ENCODE measurements at places on chromosomes 16 and 17.

DNA sequence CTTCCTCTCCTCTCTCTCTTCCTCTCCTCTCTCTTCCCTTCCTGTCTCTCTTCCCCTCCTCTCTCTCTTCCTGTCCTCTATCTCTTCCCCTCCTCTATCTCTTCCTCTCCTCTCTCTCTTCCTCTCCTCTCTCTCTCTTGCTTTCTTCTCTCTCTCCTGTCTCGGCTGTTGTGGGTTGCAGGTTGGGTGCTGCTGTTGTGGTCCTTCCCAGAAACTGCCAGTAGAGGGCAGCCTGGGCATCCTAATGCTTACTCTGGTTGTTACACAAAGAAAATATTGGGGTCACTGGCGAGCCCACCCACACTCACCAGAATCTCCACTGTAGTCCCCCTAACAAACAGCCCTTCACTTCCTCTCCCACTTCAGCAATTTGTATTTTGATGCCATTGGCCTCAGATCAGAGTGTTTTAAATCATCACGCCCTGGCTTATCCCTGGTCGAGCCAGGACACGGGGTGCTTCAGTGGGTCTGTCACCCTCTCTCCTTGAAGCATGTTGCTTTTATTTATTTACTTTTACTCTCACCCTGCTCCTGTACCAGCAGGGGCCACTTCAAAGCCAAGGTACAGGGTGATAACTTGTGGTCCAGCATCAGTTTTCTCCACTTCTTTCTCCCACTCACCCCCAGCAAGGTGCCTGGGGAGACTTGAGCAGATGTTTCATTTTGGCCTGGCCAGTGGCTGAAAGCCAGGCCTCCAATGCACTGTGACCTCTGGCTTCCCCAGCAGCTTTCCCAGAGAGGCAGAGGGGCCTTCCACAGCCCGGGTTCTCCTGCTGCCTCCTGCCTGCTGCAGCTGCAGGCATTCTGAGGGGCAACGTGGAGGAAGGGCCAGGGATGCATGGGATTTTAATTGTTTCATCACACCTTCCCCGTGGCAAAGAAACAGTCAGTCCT lies 4.7 kb upstream of the MMP15 start:
- peak; percentile 39 for DNase-seq

DNA sequence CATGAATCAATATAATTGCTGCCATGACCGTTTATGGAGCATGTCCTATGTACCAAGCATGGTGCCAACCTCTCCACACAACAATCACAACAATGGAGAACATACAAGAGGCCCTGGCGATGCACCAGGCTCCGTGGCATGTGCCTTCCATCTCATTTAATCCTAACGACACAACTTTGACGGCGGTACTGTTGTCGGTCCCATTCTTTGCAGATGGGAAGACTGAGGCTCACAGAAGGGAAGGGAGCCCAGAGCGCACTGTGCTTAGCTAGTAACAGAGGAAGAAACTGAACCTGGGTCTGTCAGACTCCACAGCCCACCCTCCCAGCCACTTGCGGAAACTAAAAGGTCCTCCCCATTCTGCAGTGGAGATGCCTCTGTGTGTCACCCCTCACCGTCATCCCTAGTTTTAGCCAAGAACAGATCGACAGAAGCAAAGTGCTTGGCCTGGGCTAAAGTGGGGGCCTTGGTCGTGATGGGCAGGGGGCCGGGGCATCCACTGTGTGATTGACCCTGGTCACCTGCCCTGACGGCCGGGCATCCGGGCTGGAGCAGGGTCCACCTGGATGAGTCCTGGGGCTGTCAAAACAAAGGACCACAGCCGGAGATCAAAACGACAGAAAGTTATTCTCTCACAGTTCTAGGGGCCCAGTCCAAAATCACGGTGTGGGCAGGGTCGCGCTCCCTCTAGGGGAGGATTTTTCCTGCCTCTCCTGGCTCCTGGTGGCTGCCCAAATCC lies 183.9 kb downstream of the C16orf95 start:
- no peak for DNase-seq

DNA sequence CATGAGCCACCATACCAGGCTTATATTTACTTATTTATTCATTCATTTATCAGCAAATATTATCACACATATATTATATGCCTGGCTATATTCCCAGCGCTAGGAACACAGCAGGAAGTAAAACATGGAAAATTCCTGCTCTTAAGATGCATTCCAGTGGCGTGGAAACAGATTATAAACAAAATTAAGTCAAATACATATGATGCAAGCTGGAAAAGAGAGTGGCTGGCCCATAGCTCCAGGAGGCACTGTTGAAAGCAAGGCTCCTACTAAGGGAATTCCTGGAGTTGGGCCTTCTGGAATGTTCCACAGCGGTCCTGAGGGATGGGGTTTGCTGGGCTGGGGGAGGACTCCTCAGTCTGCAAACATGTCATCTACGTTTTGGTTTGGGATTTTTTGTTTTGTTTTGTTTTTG lies 18.4 kb downstream of the ADCY9 start:
- no peak for DNase-seq

- DNase-seq = no peak
Measured at GRCh38 chr17:80616705-80617104, 72.1 kb downstream of the RPTOR start.

DNA sequence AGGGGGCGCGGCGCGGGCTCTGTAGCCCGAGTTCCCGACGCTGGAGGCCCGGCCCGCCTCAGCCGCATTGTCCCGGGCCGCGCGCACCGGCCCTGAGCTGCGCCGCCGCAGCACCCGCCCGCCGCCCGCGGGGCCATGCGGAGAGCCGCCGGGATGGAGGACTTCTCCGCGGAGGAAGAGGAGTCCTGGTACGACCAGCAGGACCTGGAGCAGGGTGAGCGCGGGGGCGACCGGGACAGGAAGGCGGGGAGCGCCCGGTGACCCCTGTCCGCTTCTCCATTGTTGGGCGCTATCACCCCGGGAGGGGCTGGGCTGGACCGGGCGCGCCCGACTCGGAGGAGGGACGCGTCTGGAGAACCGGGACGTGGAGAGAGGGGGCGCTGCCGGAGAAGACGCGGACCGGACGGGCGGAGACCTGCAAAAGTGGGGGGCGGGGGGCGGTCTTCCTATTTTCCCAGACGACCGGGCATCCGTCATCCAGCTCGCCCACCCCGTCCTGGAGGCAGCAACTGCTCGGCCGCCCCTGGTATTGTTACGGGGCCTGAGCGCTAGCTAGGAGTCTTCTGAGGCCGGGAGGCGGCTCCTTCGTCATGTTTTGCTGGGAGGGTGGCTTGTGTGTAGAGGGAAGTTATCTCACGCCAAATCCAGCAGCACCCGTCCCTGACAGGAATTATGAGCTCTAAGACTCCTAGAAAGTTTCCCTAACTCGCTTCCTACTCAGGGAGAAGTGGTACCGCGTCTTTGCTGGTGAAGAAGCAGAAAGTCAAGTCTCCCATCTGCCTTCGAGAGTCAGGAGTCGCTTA lies 678 bp downstream of the CDR2L start:
- DNase-seq = peak; percentile 59

GRCh38 chr16:46573008-46573833 lies 48.0 kb downstream of the SHCBP1 start:
- DNase-seq = peak; percentile 40

DNA sequence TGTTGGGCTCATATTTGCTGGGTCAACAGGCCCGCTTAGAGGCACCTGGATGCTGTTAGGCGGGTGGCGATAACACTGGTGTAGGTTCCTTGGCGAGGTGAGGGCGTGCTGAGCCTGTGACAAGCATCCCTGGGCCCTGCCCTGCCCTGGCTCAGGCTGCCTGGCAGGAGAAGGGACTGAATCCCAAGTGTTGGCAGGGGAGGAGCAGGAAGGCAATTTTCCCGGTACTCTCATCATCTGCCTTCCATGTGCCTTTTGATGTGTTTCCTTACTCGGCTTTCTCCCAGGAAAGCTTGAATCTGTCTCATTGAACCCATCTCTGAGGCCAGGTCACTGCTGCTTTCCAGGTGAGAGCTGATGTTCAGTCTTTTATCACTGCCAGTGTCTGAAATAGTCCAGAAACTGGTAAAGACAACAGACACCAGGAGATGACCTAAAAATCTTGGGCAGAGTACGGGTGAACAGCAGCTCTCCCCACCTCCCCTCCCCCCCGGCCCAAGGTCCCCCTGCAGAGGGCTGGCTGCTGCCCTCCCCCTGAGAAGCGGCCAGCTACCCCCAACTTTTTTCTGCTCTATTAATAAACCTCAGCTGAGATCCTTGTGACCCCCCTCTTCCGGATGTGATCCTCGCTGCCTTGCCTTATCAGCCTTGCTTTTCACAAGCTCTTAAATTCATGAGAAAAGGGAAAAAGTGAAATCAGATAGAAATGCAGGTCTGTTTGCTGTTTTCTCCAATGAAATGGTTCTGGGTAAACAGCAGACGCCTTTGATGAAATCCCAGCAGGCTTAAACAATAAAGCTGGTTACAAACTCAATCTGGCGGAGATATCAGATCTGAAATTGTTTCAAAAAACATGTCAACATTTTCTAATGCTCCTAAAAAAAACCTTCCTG lies 29.0 kb downstream of the RTN4RL1 start:
- no peak for DNase-seq

Data from HFFc6 (cell line).